ENCODE measurements at places on chromosomes 1 and 21. TPM values are rescaled to one million over a fixed set of nuclear protein-coding genes. Genes with fewer than 3 reads are reported as not detected.

GRCh38 chr1:54360165-54361005 lies 45.8 kb downstream of the SSBP3 start:
- H3K4me1 ChIP-seq: peaks cover 83% of the 10 kb centered on the region
- H3K4me3 ChIP-seq: no peak overlapping the region
- H3K36me3 ChIP-seq: no peaks in the 10 kb centered on the region
- H3K27ac ChIP-seq: no peak overlapping the region
- H3K27me3 ChIP-seq: no peaks in the 10 kb centered on the region
- DNase-seq: no peak

DNA sequence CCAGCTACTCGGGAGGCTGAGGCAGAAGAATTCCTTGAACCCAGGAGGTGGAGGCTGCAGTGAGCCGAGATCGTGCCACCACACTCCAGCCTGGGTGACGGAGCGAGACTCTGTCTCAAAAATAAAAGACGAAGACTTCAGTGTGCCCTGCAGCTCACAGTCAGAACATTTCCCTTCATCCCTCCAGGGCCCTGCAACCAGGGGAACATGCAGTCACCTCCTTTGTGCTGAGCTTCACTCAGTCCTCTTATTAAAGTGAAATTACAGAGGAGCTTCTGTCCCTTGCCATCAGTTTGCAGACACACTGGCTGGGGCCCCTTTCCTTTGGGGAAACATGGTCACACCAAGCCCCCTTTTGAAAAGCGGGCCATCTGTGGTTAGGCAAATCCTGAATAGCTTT lies 24.2 kb downstream of the FHAD1 start:
- no peak overlapping the region for H3K4me3 ChIP-seq
- no peak for DNase-seq
- no peaks in the 10 kb centered on the region for H3K27me3 ChIP-seq
- no peak overlapping the region for H3K27ac ChIP-seq

ATP1A2 gene
- 124 TPM for total RNA-seq

ZBTB37 gene
- 7.1 TPM for total RNA-seq

DNA sequence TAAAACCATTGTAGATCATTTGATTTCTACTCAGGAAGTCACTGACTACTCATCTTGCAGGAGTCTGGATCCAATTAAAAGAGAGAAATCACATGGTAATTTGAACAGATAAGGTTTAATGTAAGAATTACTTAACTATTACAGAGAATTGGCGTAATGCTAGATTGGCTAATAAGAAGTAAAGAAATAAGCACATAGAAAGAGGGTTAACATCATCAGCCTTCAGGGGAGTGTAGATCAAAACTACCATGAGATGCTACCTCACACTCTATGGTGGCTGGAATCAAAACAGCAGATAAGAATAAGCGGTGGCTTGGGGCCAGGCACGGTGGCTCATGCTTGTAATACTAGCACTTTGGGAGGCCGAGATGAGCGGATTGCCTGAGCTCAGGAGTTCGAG lies 11.7 kb downstream of the ST3GAL3 start:
- peaks cover 33% of the 10 kb centered on the region for H3K4me1 ChIP-seq
- H3K36me3 ChIP-seq: no peaks in the 10 kb centered on the region

GRCh38 chr1:66167267-66167666 lies 366.7 kb upstream of the SGIP1 start:
- no peak for DNase-seq
- H3K4me1 ChIP-seq: peaks cover 15% of the 10 kb centered on the region
- H3K36me3 ChIP-seq: no peaks in the 10 kb centered on the region
- H3K27ac ChIP-seq: no peak overlapping the region

REG4 gene
- total RNA-seq: not detected

TMEM82 gene
- not detected for total RNA-seq

DNA sequence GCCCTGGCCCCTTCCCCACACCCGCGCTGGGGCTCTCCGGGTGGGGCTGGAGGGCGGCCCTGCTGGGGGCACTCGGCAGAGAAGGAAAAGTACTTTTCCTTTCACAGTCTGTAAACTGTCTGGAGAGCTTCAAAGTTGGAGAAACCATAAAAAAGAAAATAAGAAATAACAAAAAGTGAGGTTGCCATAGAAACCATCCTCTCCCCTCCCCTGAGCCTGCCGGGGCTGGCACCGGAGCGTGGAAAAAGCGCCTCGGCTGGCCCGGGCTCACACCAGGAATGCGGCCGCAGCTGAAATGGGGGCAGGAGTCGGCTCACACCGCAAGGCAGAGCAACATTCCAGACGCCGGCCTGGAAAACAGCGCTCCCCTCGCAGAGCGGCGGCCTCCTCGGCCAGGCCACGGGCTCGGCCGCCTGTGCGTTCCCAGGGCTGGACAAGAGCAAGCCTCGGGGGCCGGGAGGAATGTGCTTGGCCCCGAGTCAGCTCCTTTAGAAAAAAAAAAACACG lies 69.2 kb downstream of the MORN1 start:
- no peak for DNase-seq
- H3K27me3 ChIP-seq: no peaks in the 10 kb centered on the region
- peak overlapping the region; percentile 31 for H3K4me3 ChIP-seq
- H3K4me1 ChIP-seq: peaks cover 40% of the 10 kb centered on the region

DNA sequence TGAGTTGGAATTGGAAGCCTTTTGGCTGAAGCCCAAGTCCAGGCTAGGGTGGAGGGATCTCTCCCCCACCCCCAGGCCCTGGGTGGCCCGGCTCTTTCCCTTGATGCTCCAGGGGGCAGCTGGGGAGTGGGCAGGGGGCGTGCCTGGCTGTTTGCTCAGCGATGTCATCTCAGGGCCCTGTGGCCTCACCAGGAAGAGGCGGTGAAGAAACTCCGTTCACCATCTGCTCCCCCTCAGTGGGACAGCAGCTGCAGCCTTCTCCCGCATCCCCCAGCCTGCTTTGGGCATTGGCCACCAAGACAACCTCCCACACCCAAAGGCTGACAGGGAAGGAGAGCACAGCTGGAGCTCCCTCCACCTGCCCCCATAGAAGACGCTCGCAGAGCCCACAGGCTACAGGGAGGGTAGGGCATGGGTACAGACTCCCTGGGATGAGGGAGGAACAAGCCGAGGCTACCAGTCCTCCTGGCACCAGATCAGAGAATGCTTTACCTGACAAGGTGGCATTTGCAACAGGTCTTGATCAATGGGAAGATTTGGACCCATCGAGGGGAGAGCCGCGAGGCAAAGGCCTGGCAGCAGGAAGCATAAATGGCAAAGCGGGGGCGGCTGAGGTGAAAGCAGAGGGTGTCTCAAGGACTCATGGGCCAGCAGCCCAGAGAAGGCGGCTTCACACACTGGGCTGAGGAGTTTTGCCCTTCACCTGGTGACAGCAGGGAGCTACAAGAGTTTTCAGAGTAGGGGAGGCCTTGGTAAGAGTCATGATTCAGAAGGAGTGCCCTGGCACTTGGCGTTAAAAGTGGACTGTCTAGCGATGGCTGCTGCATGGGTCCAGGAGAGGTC lies 6.5 kb upstream of the GUCA2A start:
- no peak overlapping the region for H3K4me3 ChIP-seq
- DNase-seq: peak; percentile 80
- H3K4me1 ChIP-seq: peaks cover 35% of the 10 kb centered on the region
- H3K27ac ChIP-seq: no peak overlapping the region
- H3K27me3 ChIP-seq: no peaks in the 10 kb centered on the region

ENAH gene
- 204 TPM for total RNA-seq

GRCh38 chr21:38741092-38741949 lies 64.4 kb upstream of the ETS2 start:
- no peaks in the 10 kb centered on the region for H3K4me1 ChIP-seq
- H3K36me3 ChIP-seq: no peaks in the 10 kb centered on the region
- no peak for DNase-seq
- H3K4me3 ChIP-seq: no peak overlapping the region
- H3K27ac ChIP-seq: no peak overlapping the region

DNA sequence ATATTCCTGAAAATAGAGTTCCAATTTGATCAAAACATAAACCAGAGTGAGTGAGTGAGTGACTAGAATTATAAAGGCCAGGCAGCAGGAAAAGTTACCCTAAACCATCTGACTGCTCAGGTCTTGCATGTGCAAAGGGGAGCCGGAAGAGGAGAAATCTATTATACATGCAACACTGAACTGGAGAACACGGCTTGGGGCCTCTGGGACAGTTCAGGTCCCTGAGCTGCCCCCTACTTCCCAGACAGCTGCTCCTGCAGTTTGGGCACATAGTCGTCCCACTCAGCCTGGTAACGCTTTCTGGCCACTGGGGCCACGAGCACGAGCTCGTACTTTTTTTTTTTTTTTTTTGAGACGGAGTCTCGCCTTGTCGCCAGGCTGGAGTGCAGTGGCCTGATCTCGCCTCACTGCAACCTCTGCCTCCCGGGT lies 40.1 kb downstream of the PTPRC start:
- DNase-seq: no peak
- H3K36me3 ChIP-seq: no peaks in the 10 kb centered on the region

DNA sequence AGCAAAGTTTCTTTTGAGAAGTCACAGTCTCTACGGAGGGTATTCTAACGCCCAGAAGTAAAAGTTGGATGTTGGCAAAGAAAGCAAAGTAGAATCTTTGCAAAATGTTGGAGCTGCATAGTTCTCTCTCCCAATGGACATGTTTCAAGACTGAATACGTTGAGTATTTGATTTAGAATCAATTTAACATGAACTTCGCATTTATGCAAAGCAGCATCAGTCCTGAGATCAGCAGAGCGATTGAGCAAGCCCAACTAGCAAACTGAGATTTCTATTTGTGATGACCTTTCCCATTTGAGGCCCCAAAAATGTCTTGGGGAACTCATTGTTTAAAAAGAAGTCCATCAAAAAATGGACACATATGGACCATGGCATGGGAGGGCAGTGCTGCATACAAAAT lies 8.0 kb downstream of the RUNX1 start:
- no peaks in the 10 kb centered on the region for H3K36me3 ChIP-seq
- no peaks in the 10 kb centered on the region for H3K4me1 ChIP-seq
- no peak overlapping the region for H3K27ac ChIP-seq
- no peak overlapping the region for H3K4me3 ChIP-seq
- DNase-seq: no peak

- DNase-seq: no peak
- H3K36me3 ChIP-seq: no peaks in the 10 kb centered on the region
- no peak overlapping the region for H3K4me3 ChIP-seq
- H3K27me3 ChIP-seq: no peaks in the 10 kb centered on the region
- H3K27ac ChIP-seq: no peak overlapping the region
Measured at GRCh38 chr1:226446094-226446493, 38.2 kb upstream of the PARP1 start.

GRCh38 chr21:40158366-40158765 lies 291.1 kb downstream of the PCP4 start:
- no peak overlapping the region for H3K27ac ChIP-seq
- no peak overlapping the region for H3K4me3 ChIP-seq
- DNase-seq: no peak
- no peaks in the 10 kb centered on the region for H3K4me1 ChIP-seq
- H3K36me3 ChIP-seq: no peaks in the 10 kb centered on the region

GRCh38 chr1:42333662-42334239 lies 1.3 kb downstream of the FOXJ3 start:
- H3K27ac ChIP-seq: peak overlapping the region; percentile 95
- H3K4me3 ChIP-seq: peak overlapping the region; percentile 93
- H3K27me3 ChIP-seq: no peaks in the 10 kb centered on the region
- no peak for DNase-seq

Measured in esophagus muscularis mucosa (tissue), 4 donors.